ENCODE measurements at places on chromosomes 12 and 14.
A peak's percentile ranks its signal among the peaks of the same experiment; 100 is the strongest.

DNA sequence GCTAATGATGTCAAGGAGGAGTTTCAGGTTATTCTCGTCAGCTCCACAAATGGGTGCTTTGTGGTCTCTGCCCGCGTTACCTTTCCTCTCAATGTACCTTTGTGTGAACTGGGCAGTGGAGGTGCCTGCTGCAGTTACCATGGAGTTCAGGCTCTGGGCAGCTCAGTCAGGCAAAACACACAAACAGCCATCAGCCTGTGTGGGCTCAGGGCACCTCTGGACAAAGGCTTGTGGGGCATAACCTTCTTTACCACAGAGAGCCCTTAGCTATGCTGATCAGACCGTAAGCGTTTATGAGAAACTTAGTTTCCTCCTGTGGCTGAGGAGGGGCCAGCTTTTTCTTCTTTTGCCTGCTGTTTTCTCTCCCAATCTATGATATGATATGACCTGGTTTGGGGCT, 16.7 kb upstream of the PAPLN start:
- no peak overlapping the region for H3K4me3 ChIP-seq
- no peak overlapping the region for H3K27ac ChIP-seq
- peaks cover 10% of the 10 kb centered on the region for H3K4me1 ChIP-seq
- no peak for DNase-seq

- no peak for DNase-seq
- H3K27me3 ChIP-seq: no peaks in the 10 kb centered on the region
Measured at GRCh38 chr14:58864751-58865513, 227.2 kb downstream of the DACT1 start.

DNA sequence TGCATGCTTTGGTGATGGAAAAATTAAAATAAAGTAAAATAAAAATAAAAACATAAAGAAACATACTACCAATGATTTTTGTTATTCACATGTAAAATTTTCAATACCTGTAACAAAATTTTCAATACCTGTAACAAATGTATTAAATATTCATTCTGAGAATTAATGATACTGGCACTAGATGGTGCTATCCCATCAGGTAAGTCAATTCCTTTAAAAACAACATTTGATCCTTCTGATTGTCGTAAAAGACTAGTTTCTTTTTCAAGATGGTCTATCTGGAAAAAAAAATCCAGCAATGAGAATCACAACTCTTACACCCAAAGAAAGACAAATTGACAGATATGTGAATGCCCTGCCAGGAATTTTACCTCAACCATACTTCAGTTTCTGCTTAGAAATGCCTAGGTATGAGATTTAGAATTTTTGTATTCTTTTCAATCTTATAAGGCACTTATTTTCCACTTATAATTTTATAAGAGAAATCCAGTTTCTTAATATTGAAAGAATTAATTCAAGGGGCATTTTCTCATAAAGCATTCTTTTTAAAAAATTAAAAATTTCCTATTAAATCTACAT, 30.7 kb downstream of the CEP290 start:
- H3K4me3 ChIP-seq: no peak overlapping the region
- H3K27me3 ChIP-seq: no peaks in the 10 kb centered on the region
- no peaks in the 10 kb centered on the region for H3K4me1 ChIP-seq
- H3K36me3 ChIP-seq: peaks cover 21% of the 10 kb centered on the region

GRCh38 chr14:100334904-100335303, 11.8 kb downstream of the SLC25A47 start:
- peaks cover 5% of the 10 kb centered on the region for H3K4me1 ChIP-seq
- no peaks in the 10 kb centered on the region for H3K36me3 ChIP-seq
- no peak for DNase-seq
- H3K27me3 ChIP-seq: no peaks in the 10 kb centered on the region
- no peak overlapping the region for H3K4me3 ChIP-seq

DNA sequence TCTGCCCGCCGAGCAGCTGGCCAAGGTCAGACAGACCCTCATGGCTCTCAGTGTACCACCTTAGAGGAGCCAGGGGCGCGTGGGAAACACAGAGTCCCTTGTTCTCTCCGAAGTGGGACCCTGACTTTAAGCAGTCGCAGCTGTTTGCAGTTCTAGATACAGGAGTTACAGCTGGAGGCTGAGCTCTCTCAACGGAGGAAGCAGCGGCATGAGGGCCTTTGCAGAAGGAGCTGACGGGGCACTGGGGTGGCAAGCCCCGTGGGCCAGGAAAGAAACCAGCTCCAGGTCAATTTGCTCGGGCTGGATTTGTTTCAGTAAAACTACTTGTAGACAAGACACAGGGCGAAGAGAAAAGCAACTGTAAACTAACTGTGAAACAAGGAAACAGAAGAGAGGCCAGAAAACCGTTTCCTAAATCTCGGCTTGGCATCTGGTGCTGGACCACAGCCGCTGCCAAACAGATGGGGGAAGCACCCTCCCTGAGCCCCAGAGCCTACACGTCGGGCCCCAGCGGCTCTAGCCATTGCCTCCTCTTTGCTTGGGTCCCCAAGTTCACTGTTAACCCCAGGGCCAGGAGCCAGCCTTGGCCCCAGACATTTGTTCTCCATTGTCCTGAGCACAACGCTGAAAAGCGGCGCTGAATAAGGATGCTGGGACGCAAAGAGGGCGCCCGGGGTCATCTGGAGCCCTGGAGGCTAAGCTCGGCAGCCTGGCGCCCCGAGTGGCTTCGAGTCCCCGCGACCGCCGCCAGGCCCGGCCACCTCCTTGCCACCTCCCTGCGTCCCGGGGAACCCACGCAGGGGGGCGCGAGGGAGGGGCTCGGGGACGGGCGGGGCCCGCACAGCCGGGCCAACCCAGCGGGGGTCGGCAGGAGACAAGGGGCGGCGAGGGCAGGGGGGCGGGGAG, 914 bp upstream of the PACS2 start:
- peak; percentile 74 for DNase-seq
- no peak overlapping the region for H3K27ac ChIP-seq
- peaks cover 31% of the 10 kb centered on the region for H3K27me3 ChIP-seq
- H3K4me3 ChIP-seq: peak overlapping the region; percentile 74
- no peaks in the 10 kb centered on the region for H3K36me3 ChIP-seq

All from neural progenitor cell (in vitro differentiated cells).